ENCODE measurements at places on chromosomes 12 and 14.

- no peak for DNase-seq
Measured at GRCh38 chr12:102298022-102298421, 100.4 kb upstream of the PMCH start.

DNA sequence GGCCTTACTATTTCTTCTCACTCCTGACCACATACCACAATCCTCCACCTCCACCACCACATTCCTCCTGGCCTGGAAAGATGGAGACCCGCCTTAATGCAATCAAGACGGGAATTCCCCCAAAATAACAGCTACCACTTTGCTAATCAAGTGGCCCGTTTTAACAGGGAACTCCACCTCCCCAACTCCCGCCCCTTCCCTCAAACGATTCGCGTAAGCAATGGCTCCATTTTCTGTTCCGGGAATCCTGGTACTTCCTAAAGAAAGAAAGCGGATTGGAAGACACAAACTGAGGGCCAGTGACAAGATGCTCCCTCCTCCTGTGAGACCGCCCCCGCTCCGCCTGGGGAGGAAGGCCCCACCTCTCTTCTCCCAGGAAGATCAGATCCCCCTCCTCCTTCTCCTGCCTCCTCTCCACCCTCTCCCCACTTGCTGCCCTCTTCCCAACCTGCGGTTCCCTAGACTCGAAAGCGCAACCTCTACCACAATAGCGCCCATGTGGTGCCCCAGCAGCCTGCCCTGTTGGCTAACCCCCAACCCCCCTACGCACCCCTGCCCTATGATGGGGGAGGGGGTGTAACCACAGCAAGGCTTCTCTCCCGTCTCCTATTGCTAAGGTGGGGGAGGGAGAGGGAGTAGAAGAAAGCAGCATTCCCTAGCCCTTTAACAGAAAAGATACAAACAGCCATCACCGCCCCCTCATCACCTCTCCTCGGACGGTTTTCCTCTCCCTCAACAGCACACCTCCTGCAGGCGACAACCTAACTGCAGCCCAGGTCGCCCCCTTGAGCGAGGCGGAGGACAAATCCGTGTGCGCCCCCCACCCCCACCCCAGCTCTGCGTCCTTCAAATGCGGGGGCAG lies 777 bp downstream of the ARF3 start:
- peak; percentile 75 for DNase-seq

GRCh38 chr12:6550294-6551062 lies 5.4 kb downstream of the IFFO1 start:
- no peak for DNase-seq

DNA sequence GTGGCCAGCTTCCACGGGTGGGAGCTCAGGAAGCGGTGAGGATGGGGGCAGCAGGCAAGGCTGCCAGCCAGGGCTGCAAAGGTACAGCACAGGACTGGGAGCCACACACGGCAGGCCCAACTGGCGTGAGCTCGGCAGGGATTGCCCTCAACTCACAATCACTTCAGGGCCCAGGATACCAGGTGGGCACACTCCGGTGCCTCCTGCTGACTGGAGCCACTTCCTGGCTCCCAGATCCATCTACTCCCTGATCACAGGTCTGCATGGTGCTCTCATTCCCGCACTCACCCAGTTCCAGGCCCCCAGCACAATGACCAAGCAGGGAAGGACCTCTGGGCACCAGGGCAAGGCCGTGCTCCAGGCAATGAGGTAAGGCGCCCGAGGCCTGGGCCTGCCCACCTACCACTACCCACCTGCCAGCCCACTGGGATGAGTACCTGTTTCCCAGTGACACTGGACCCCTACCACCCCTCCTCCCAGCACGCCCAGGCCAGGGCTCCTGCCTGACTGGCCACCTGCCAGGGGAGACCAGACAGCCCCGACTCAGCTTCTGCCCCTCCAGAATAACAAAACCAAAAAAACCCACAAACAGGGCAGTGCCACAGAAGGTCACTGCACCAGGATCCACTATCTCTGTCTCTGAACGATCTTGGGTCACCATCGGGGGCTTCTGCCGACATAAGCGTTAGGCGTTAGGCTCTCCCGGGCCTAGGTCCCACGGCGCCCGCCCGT lies 1.8 kb downstream of the JAG2 start:
- DNase-seq: no peak

- DNase-seq: peak; percentile 74
Measured at GRCh38 chr14:50037852-50038251, 78.5 kb downstream of the VCPKMT start.

- no peak for DNase-seq
Measured at GRCh38 chr12:46084666-46085631, 94.6 kb upstream of the SCAF11 start.

DNA sequence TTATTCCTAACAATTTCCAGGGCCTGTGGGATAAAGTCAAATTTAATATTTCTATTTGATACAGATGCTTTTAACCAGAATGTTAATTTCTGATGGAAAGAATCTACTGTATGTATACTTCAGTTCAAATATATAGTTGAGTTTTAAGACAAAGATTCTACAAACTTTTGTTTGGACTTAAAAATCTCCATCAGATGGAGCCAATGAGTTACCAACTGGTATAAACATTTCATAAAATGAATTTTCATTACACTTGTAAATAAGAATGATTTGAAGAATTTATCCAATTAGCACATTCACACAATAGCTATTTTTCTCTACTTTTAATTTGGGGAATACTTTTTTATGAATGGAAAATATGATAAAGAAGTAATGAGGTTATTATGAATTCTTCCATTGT lies 425.2 kb upstream of the MIS18BP1 start:
- DNase-seq: no peak
